ENCODE measurements at places on chromosomes 1 and 21.

DNA sequence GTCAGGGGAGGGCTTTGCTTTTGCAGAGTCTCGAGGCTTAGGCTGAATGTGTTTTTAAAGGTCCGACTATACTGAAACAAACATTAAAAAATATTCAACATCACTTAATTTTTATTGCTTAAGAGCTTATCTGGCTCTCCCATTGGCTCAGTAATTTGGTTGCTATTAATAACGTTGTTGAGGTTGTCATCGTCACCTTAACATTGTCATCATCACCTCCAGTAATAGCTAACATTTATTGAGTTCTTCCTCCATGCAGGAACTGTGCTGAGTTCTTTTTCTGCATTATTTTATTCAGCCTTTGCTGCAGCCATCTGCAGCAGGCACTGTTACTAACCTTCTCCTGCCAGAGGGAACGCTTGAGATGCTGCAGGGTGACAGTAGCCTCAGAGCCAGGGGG is 40.1 kb downstream of the ADARB1 start:
- no peak for DNase-seq

DNA sequence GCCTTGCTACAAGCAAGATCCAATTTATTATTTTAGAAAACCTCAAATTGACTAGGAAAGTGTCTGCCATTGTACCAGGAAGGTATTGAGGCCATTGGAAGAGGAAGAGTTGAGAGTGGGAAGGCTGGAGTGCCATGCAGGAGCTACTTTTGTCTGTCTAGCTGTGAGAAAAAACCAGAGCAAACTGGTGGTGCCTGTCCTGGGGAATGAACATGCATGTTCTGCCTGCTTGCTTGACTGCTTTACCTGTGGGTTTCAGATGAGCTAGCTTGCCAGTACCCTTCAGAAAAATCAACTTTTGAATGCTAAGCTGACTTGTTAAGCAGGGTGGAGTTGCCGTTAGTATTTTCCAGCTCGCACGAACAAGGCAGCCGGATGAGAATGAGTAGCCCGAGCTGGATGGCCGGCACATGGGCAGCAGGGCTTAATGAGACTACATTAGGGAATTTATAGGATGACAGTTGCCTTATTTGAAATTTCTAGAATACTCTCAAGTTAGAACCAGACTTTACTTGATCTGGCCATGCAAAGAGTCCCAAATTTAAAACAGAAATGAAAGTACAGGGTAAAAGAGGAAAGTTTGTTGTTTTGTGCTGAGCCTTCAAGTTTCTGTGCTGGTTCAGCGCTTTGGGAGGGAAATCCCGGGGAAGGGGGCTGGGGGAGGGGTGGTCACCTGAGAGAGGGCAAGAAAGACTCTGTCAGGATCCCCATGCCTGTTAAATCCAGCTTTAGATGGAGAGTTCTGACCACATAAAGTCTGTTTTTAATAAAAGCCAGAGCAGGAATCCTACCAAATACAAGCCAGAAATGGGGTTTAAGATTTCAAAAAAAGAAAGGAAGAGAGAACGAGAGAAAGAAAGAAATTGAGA is 29.6 kb upstream of the C1orf105 start:
- no peak for DNase-seq

DNA sequence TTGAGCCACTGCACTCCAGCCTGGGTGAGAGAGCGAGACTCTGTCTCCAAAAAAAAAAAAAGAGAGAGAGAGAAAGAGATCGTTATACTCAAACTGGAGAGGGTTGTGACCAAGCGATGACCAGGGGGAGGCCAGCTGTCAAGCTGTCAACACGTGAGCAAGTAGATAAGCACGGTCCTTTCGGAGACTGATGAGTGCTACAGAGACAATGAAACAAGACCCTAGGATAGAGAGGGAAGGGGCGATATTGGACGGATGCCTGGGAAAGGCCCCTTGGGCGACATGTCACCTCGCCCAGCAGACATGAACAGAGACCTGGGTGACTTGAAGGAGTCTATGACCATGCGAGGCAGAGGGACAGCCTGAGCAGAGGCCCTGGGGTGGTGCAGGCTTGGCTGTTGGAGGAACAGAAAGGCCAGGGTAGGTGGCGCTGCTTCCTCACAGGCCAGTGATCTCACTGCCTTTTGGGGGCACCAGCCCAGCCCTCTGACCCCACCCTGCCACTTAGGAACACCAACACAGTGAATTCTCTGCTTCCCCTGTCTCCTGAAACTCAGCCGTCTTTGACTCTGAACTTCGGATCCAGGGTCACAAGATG is 100.8 kb upstream of the IFFO2 start:
- no peak for DNase-seq

GRCh38 chr1:197998110-197998509 is 80.9 kb downstream of the LHX9 start:
- DNase-seq, result no peak

DNA sequence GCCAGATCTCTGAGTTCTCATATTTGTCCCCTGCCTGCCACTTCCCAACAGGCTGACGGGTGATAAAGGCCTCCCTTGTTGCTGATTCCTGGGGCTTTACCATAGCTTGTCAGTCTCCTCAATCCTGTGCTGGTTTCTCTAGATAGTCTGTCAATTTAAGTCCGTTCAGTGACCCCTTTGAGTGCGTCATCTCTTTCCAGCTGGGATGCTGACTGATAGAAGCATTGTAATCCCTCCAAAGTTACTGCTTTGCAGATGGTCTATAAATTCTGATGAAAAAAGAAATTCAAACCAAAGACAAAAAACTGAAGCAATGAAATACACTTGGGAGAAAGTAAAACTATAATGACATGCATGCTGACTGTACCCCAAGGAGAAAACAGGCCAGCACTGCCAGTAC is 28.3 kb downstream of the RHOU start:
- DNase-seq, result no peak

DNA sequence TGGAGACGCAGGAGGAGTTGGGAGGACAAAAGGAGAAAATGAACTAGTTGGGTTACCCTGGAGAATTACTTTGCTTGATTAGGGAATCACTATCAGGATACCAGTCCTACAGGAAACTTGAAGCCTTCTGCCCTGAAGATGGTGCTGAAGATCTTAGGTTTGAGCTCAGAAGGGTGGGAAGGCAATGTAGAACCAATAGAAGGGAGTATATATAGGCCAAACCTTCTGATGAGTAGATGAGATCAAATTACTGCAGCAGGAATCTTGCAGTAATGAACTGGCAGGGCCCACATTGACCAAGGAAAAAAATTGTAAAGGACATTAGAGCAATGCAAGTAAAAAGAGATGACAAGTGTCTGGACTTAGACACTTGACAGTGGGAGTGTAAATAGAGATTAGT is 116.3 kb upstream of the CACYBP start:
- no peak for DNase-seq

GRCh38 chr1:116133696-116134475 is 22.7 kb downstream of the MAB21L3 start:
- no peak for DNase-seq

DNA sequence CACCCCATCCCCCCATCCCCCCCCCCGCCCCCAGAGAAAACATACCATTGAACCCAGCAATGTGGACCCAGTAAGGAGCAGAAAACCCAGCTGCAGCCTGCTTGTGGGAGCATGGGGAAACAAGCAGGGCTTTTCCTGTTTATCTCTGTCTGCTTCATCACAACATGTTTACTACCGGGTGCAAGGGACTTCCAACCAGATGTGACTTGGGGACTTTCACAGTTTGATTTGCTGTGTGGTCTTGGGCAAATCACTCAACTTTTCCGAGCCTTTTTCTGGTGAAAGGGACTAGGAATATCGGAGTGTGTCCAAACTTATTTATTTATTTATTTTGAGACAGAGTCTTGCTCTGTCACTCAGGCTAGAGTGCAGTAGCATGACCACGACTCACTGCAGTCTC is 3.2 kb downstream of the TMCC2 start:
- no peak for DNase-seq

DNA sequence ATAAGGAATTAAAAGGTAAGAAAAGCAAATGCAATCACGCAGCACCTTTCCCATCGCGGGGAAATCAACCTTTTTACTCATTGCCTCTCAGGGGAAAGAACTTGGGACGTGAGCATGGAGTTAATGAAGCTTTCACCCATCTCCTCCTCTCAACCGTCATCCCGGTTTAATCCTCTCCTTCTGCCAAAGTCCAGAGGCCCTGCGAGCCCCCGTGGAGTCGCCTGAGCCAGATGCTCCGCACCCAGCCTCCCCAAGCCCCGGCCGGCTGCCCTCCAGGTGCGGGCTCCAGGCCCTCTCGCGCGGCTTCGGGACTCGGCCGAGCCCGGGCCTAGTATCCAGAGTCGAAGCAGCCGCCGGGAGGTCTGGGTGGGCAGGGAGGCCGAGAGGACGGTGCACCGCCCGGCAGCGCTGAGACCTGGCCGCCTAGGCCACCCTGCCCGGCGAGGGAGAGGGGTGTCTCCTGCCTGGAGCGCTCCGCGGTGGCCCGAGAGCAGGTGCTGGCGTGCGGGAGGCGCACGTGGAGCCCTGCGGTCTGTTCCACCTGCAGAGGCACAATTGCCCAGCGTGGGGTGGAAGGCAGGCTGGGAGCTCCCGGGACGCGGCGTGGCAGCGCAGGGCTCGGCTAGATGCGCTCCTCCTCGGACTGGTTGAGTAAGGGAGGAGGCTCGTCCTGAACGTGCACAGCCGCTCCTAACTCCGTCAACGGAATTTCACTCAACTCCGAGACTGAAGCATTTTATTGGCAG is 218.5 kb downstream of the SDCCAG8 start:
- DNase-seq, result no peak

GRCh38 chr1:1889847-1890505 is 911 bp downstream of the GNB1 start:
- peak; percentile 62 for DNase-seq

- no peak for DNase-seq
Measured at GRCh38 chr1:61392409-61393242, 310.3 kb downstream of the NFIA start.

GRCh38 chr1:29865051-29865450 is 628.7 kb downstream of the PTPRU start:
- no peak for DNase-seq

DNA sequence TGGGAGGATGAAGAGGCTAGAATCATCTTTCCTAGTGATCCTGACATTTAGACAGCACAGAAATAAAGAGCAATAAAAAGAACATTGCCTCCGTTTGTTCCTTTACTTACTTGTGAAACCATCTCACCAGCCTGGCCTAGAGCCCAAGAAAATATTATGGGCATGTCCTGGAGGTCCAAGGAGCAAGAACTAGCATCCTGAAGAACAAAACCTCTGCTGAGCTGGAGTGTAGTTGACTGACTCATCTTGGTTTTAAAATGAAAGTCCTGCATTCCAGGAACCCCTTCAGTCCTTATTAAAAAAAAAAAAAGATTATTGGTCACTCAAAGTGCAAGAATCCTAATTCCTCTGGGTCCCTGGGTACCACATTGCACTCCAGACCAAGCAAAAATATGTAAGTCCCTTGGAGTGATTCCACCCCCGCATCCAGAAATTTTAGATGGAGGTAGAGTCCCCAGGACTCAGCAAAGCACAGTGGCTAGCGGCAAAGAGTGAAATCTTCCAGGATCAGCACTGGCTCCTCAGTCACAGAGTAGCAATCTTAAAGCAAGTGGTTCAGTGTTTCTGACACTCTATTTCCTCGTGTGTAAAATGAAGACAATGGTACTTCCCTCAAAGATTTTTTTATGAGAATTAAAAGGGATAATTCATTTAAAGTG is 7.0 kb downstream of the SMCP start:
- DNase-seq, result no peak

DNA sequence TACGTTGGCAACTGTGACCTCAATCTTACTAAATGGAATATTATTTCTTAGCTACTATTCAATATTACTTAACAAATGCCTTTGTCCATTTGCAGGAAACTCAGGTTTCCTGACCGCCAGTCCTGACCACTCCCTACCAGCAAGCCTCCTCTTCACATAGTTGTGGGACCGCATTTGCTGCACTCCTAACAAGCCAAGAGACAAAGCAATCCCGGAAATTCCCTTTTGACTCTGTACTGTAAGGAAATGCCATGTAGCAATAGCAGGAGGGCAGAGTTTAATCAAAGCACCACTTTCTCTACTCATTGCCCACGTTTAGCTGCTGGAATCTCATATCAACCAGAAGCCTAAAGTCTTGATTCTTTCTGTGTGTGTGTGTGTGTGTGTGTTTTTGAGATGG is 28.1 kb upstream of the ACBD6 start:
- no peak for DNase-seq

GRCh38 chr1:229664133-229664689 is 38.2 kb downstream of the URB2 start:
- peak; percentile 36 for DNase-seq

GRCh38 chr21:23101111-23101510 is 2102.9 kb downstream of the NCAM2 start:
- no peak for DNase-seq

DNA sequence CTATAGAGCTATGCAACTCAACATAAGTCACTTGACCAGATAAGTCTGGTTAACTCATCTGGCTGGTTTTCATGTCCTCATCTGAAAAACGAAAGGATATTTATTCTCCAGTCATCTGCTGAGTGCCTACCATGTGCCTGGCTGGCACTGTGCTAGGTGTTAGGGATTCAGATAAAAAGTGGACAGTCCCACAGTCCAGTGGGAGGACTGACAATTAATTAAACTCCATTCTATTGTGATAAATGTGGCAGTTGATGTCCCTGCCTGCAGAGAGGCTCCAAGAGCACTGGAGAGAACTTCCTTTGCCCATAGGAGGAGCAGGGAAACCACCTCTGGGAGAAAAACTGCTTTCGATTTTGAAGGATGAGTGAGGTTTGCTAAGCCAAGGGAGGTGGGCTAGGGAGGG is 5.4 kb downstream of the NUAK2 start:
- no peak for DNase-seq

- DNase-seq, result peak; percentile 66
Measured at GRCh38 chr1:164637461-164638375, 78.7 kb downstream of the PBX1 start.

GRCh38 chr1:19169642-19170041 is 40.4 kb downstream of the UBR4 start:
- no peak for DNase-seq

- no peak for DNase-seq
Measured at GRCh38 chr21:15692711-15693110, 37.1 kb upstream of the USP25 start.

DNA sequence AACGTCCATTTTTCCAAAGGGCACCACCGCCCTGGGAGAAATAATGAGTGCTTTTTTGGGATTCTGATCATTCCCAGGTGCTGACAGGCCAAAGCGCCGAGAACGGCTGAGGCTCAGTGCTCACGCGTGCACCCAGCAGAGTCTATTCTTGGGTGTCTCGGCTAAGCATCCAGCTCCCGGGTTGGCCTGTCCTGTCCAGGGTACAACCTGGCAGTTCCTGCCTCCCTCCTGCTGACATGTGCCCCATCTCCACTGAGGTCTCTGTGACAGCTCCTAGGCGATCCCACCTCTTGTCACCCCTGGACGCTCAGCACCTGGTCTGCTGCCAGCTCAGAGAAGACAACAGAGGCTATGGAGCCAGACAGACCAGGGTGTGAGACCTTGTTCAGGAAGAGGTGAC is 684.5 kb downstream of the PTPRU start:
- DNase-seq, result no peak
